Hair follicular keratinocyte (primary cell): ENCODE measurements at places on chromosomes 2 and 18. TPM values are rescaled to one million over a fixed set of nuclear protein-coding genes. Genes with fewer than 3 reads are reported as not detected.

Gene CIDEA
- total RNA-seq: 3.9 and 6.5 TPM in 2 replicates

Gene ATP6V1B1
- total RNA-seq: not detected in 2 replicates

Gene MRPL44
- 32.3 and 38.3 TPM in 2 replicates for total RNA-seq

Gene NEU2
- total RNA-seq: not detected in 2 replicates

Gene SLC35F5
- total RNA-seq: 34.0 and 51.9 TPM in 2 replicates

Gene ALPP
- total RNA-seq: not detected in 2 replicates

Gene SIX2
- 0.08 TPM in 1 of 2 replicates, not detected in the other for total RNA-seq

Gene DRC1
- total RNA-seq: not detected in 2 replicates

Gene MFSD2B
- total RNA-seq: not detected in 2 replicates

Gene POMC
- 0.19 TPM in 1 of 2 replicates, not detected in the other for total RNA-seq

Gene ANKRD30BL
- total RNA-seq: not detected in 2 replicates

Gene HOXD10
- total RNA-seq: not detected in 2 replicates
